ENCODE measurements at places on chromosomes 7 and 10. TPM values are rescaled to one million over a fixed set of nuclear protein-coding genes. Genes with fewer than 3 reads are reported as not detected.
A peak's percentile ranks its signal among the peaks of the same experiment; 100 is the strongest.

GRCh38 chr10:83253011-83253671, 886.2 kb upstream of the GHITM start:
- H3K27me3 ChIP-seq, result no peaks in the 10 kb centered on the region
- no peaks in the 10 kb centered on the region for H3K4me1 ChIP-seq

- H3K4me3 ChIP-seq, result no peak overlapping the region
- H3K36me3 ChIP-seq, result peaks cover 43% of the 10 kb centered on the region
- H3K27me3 ChIP-seq, result peaks cover 7% of the 10 kb centered on the region
- DNase-seq, result no peak
- H3K4me1 ChIP-seq, result peaks cover 38% of the 10 kb centered on the region
- H3K27ac ChIP-seq, result peak overlapping the region; percentile 63
These were observed 2.9 kb upstream of the ADAM8 start for GRCh38 chr10:133279326-133280226.

DNA sequence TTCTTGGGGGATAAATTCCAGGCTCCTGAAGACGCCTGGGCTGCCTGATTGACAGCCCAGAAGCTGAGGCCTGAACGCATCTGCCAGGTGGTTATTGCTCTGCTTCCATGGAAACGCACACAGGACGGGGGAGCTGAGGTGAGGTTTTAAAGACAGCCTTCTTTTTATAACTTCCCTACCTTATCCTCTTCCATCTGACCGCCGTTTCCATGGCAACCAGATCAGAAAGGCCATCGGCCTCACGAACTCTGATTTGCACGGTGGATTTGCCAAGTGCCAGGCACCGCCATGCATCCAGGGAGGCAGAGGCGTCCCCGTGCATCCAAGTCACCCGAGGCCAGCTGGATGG, 260.9 kb downstream of the ADARB2 start:
- no peak overlapping the region for H3K4me3 ChIP-seq
- no peaks in the 10 kb centered on the region for H3K4me1 ChIP-seq
- H3K27me3 ChIP-seq, result peaks cover 9% of the 10 kb centered on the region
- H3K27ac ChIP-seq, result no peak overlapping the region
- H3K36me3 ChIP-seq, result no peaks in the 10 kb centered on the region

The SLC13A1 gene
- not detected for total RNA-seq

The MMD2 gene
- not detected for total RNA-seq

DNA sequence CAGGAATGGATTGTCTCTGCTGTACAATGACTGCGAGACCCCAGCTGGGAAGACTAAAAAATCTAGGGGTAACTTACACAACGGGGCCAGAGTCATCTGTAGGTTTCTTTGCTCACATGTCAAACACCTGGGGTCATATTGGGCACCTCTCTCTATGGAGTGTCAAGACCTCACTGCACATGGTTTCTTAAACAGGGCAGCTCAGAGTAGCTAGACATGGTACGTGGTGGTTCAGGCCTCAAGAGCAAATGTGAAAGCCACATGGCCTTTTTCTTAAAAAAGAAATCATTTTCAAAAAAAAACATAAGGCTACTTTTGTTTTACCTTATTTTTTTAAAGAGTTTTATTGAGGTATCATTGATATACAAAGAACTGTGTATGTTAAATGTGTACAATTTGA, 162.2 kb upstream of the ITGB1 start:
- H3K27ac ChIP-seq, result no peak overlapping the region
- H3K36me3 ChIP-seq, result no peaks in the 10 kb centered on the region
- H3K4me1 ChIP-seq, result peaks cover 10% of the 10 kb centered on the region
- DNase-seq, result no peak
- no peak overlapping the region for H3K4me3 ChIP-seq
- H3K27me3 ChIP-seq, result no peaks in the 10 kb centered on the region

The IL6 gene
- total RNA-seq, result 6.5 TPM

DNA sequence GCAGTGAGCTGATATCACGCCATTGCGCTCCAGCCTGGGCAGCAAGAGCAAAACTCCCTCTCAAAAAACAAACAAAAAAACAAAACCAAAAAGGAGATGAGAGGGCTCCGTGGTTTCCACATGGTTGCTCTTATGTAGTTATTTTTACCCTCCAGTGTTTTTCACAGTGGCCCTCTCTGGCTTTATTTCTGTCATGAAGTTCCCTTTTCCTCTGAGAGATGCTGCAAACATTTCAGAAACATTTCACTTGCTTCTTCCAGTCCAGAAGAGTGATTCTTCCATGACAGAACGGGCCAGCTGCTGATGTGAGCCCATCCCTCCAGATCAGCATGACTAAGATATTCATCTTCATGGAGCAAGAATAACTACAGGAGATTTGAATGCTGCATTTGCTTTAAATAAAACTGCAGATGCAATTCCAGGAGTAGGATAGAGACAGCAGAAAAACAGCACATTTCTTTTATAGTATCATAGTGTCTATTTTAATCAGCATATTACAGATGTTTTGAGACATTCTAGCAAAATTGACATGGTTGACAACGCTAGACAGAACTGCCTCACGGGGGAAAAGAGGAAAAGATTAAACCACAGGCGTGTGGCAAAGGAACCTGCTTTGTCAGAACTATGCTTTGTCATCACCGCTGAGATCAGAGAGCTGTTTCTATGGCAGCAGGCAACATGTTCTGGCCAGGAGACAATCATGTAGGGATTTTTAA, 40.3 kb downstream of the NRCAM start:
- H3K27me3 ChIP-seq, result no peaks in the 10 kb centered on the region
- no peak for DNase-seq

GRCh38 chr10:108545921-108546320, 1377.4 kb downstream of the XPNPEP1 start:
- H3K27me3 ChIP-seq, result no peaks in the 10 kb centered on the region
- H3K4me1 ChIP-seq, result no peaks in the 10 kb centered on the region
- H3K4me3 ChIP-seq, result no peak overlapping the region
- H3K36me3 ChIP-seq, result no peaks in the 10 kb centered on the region
- DNase-seq, result no peak

The IMPDH1 gene
- total RNA-seq, result 59.8 TPM

DNA sequence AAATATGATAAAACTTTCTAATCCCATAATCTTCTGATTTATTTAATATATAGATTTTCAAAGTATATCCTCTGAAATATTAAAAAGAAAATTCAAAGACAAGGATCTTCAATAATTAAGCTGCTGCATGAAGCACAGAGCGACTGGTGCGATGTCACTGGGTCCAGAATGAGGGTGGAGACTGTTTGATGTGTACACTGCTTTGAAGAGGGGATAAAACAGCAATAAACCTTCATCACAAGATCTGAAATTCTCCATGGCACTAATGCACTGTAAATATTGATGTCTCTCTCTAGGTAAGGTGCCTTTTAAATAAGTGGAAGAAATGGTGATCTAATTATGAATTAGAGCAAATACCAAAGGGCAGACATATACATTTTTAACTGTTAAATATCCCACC, 337.8 kb downstream of the PARD3 start:
- H3K4me3 ChIP-seq, result no peak overlapping the region
- H3K27ac ChIP-seq, result no peak overlapping the region
- DNase-seq, result no peak
- no peaks in the 10 kb centered on the region for H3K36me3 ChIP-seq

The RET gene
- 1.0 TPM for total RNA-seq

DNA sequence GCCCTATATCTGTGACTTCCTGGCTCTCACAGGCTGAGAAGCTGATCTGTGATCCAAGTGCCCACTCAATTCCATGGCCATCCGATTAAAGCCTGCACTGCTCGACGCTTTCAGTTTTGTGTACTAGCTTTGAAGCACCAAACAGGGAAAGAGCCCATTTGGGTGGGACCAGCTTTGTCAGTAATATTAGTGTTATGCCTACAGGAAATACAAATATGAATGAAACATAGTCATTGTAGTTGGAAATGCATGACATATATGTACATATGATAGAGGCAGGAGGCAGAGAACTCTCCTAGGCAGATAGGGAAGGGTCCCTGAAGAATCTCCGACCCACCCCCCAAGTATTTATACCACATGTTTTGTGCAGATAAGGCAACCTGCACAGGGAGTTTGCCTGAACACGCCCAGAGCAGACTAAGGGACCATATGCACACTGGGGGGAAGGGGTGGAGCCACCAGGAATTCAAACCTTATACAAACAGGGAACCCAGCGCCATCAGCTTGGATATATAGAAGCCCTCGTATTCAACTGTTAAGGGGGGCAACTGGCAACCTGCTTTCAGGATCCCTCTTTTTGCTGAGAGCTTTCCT, 653.2 kb downstream of the PARD3 start:
- no peak overlapping the region for H3K4me3 ChIP-seq
- H3K27ac ChIP-seq, result no peak overlapping the region
- H3K4me1 ChIP-seq, result no peaks in the 10 kb centered on the region
- no peaks in the 10 kb centered on the region for H3K27me3 ChIP-seq
- DNase-seq, result no peak

GRCh38 chr10:48414778-48415177, 108.3 kb downstream of the MAPK8 start:
- H3K27me3 ChIP-seq, result no peaks in the 10 kb centered on the region
- H3K36me3 ChIP-seq, result peaks cover 26% of the 10 kb centered on the region
- no peak overlapping the region for H3K4me3 ChIP-seq
- no peak for DNase-seq
- no peak overlapping the region for H3K27ac ChIP-seq

DNA sequence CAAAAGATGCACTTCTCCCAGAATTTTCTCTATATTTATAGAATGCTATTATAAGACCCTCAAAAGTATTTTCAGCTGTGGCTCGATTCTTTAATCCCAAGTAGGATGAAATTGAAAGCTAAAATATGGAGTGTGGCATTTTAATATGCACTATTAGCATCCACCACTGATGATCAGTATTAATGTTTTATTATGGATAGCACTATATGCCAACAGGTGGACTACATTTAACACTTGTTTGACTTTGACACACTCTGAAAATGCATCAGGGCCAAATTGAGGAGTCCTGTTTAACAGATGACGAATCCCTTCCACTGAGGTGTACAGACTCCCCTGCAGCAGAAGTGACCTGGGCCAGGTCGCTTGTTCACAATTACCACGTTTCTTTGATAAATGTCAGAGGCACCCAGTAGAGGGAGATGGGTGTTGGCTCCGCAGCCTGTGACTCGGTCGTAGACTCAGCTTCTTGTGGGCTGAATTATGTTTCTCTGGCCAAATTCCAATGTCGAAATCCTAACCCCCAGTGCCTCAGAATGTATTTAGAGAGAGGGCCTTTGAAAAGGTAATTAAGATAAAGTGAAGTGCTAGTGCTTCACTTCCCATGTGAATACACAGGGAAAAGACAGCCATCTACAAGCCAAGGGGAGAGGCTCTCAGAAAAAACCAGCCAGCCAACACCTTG, 48.1 kb downstream of the WIPF3 start:
- no peak overlapping the region for H3K27ac ChIP-seq
- H3K4me1 ChIP-seq, result no peaks in the 10 kb centered on the region
- H3K36me3 ChIP-seq, result no peaks in the 10 kb centered on the region
- H3K27me3 ChIP-seq, result no peaks in the 10 kb centered on the region
- DNase-seq, result no peak

DNA sequence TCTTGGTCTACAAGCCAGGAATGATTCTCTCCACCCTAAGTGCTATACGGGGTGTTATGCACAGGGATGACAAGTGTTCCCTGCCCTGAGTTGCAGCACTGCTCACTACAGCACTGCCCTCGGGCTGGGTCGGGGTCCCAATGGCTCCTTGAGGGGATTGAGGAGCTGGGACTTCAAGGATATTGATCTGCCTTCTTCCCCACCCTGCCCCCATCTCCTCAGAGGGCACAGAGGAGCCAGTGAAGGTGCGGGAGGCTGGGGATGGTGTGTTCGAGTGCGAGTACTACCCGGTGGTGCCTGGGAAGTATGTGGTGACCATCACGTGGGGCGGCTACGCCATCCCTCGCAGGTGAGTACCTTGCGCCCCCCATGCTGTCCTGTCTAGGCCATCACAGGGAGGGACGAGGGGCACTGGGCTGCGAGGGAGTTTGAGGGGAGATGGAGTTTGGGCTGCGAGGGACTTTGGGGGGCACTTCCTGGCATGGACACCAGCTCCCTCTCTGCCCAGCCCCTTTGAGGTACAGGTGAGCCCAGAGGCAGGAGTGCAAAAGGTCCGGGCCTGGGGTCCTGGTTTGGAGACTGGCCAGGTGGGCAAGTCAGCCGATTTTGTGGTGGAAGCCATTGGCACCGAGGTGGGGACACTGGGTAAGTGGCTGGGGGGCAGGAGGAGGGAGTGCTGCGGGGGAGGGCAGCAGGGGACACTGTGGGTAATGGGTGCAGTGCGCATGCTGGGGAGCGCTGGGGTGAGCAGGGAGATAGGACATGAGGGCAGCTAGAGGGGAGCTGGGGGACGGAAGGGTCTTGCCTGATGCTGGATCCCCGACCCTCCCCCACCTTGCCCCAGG, 10.3 kb downstream of the FLNC start:
- no peaks in the 10 kb centered on the region for H3K27me3 ChIP-seq
- H3K4me3 ChIP-seq, result no peak overlapping the region
- no peak overlapping the region for H3K27ac ChIP-seq
- H3K36me3 ChIP-seq, result no peaks in the 10 kb centered on the region

GRCh38 chr10:58373442-58373827, 11.8 kb upstream of the TFAM start:
- no peak for DNase-seq
- no peaks in the 10 kb centered on the region for H3K4me1 ChIP-seq
- no peak overlapping the region for H3K27ac ChIP-seq
- H3K4me3 ChIP-seq, result no peak overlapping the region
- H3K27me3 ChIP-seq, result no peaks in the 10 kb centered on the region
- no peaks in the 10 kb centered on the region for H3K36me3 ChIP-seq

DNA sequence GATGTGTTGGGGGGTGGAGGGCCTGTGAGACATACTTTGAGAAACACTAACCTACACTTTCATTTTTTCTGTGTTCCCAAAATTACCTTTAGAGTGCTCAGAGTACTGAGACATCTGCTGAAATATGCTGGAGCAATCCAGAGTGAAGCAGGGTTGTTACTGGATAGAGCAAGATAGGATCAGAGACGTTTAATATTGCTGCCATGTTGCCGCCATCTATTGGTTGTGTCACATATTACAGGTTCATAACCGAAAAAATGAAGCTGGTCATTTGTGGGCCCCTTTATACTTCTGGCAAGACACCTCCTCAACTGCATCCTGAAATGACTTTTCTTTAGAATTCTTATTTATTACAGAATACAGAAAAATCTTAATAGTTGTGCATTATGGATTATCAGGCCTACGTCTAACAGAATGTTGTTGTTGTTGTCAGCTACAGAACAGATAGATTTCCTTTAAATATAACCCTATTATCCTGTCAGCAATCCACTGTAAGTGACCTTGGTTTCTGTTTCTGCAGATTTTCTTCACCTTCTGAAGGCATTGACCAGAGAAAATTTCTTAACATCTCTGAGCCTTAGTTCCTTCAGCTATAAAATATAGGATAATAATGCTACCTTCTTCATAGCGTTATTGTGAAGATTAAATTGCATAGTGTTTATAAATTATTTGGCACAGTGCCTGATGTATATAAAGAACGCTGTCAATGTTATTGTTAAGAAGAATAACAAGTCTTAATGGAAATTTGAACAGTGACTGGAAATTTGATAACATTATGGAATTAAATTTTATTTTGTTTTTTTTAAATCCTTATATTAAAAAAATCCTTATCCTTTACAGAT, 16.2 kb upstream of the DLD start:
- no peak overlapping the region for H3K27ac ChIP-seq
- H3K4me3 ChIP-seq, result no peak overlapping the region
- DNase-seq, result no peak
- no peaks in the 10 kb centered on the region for H3K27me3 ChIP-seq

The PPP3CB gene
- 38.0 TPM for total RNA-seq
